SK-N-SH (cell line): ENCODE measurements at places on chromosomes 2 and 18. TPM values are rescaled to one million over a fixed set of nuclear protein-coding genes. Genes with fewer than 3 reads are reported as not detected.

GRCh38 chr18:36942264-36942663 is 113.3 kb downstream of the KIAA1328 start:
- H3K36me3 ChIP-seq, result no peaks in the 10 kb centered on the region
- no peaks in the 10 kb centered on the region for H3K27me3 ChIP-seq
- peak overlapping the region; percentile 12; the same call in 1 of the 2 replicates for H3K4me3 ChIP-seq
- DNase-seq, result peak; percentile 37
- no peak overlapping the region for H3K27ac ChIP-seq
- no peaks in the 10 kb centered on the region for H3K4me1 ChIP-seq

- no peaks in the 10 kb centered on the region for H3K36me3 ChIP-seq
- H3K27ac ChIP-seq, result no peak overlapping the region
- DNase-seq, result no peak
- no peak overlapping the region for H3K4me3 ChIP-seq
- H3K27me3 ChIP-seq, result no peaks in the 10 kb centered on the region
Observed at GRCh38 chr2:207819021-207819797, 49.5 kb upstream of the FZD5 start.

DNA sequence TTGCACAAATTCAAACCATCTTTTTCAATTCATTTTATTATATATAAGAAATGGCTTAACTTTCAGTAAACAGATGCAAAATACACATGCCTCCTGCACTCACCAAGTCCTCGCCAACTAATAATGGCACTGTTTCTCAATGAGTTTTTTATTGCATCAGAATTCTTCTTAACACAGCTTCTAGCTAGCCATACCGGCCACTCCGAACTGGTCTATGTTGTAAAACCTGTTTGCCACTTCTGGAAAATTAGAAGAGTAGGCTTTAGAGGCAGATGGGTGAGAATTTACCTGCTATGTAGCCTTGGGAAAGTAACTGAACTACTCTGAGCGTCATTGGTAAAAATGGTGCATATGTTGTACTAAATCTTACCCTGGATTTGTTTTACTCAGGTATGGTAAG is 100.6 kb upstream of the LHCGR start:
- H3K4me3 ChIP-seq, result no peak overlapping the region
- no peaks in the 10 kb centered on the region for H3K36me3 ChIP-seq
- no peak for DNase-seq
- H3K4me1 ChIP-seq, result no peaks in the 10 kb centered on the region
- no peaks in the 10 kb centered on the region for H3K27me3 ChIP-seq

- no peaks in the 10 kb centered on the region for H3K27me3 ChIP-seq
- H3K4me3 ChIP-seq, result no peak overlapping the region
- no peaks in the 10 kb centered on the region for H3K4me1 ChIP-seq
- no peak overlapping the region; the same call in 1 of the 2 replicates for H3K27ac ChIP-seq
Observed at GRCh38 chr18:54981076-54981475, 21.8 kb upstream of the CCDC68 start.

DNA sequence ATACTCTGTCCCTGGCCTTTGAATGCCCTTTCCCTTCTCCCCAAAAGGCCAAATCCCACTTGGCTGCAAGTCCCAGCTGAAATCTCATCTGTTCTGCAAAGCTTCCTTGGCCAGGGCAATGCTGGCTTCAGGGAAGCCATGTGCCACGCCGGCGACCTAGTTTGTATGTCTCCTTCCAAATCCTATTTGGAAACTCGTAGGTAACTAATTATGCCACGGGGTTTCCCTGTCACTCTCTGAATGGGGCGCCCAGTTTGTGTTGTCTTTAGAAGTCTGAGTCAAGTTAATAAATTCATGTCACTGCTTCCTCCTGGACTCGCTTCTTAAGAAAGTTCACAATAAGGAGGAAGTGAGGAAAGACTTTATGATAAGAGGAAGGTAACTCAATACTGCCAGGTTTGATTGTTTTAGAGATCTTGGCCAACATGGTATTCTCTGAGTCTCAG is 19.1 kb downstream of the FHL2 start:
- H3K27me3 ChIP-seq, result no peaks in the 10 kb centered on the region
- DNase-seq, result no peak
- H3K4me1 ChIP-seq, result 0 out of 2 replicates have a peak, but pooled peaks cover 6% of the 10 kb centered on the region
- H3K4me3 ChIP-seq, result no peak overlapping the region
- H3K27ac ChIP-seq, result no peak overlapping the region

DNA sequence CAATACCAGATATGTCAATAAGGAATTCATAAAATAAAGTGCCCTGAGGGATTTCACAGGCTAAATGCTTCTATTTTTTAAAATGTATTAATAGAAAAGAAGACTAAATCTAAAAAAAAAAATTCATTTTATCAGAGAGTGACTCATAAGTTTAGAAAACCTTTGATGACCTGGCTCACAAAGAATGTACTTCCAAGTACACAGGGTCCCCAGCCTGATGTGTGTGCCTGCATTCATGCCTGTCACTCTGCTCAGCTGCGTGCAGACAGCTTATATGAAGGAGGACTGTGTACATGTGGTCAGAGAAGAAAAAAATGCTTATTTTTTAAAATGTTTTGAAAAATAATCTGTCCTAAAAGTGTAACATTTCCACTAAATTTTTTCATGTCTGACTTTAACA is 3.0 kb upstream of the CPS1 start:
- no peak overlapping the region for H3K4me3 ChIP-seq
- H3K4me1 ChIP-seq, result peaks cover 5% of the 10 kb centered on the region; the same call in 1 of the 2 replicates
- no peak overlapping the region for H3K27ac ChIP-seq
- no peaks in the 10 kb centered on the region for H3K36me3 ChIP-seq
- H3K27me3 ChIP-seq, result no peaks in the 10 kb centered on the region

DNA sequence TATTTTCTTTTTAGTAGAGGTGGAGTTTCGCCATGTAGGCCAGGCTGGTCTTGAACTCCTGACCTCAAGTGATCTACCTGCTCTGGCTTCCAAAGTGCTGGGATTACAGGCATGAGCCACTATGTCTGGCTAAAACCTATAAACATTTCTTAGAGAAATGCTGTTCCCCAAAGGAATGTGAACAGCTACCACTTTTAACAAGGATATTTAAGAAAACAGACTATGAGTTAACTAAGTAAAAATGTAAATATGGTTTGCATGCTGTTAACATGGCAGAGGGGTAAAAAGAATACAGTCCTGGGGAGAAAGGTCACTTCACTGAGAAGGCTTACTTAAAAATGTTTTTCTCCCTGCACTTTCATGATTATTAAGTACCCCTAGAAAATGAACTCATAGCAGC is 57.1 kb downstream of the SLC16A14 start:
- no peak for DNase-seq
- no peak overlapping the region for H3K4me3 ChIP-seq
- H3K36me3 ChIP-seq, result no peaks in the 10 kb centered on the region
- no peaks in the 10 kb centered on the region for H3K27me3 ChIP-seq
- H3K27ac ChIP-seq, result no peak overlapping the region

GRCh38 chr2:174762464-174762863 is 1.8 kb downstream of the CHRNA1 start:
- no peak overlapping the region for H3K27ac ChIP-seq
- no peaks in the 10 kb centered on the region for H3K27me3 ChIP-seq
- DNase-seq, result no peak

GRCh38 chr18:6729247-6730091 is at the start of gene ARHGAP28:
Gene ARHGAP28, plus strand, starts transcription at chr18:6729716. Its CDS starts 106 bp downstream, at chr18:6729822.
- H3K4me1 ChIP-seq, result peaks cover 15% of the 10 kb centered on the region
- peak within 1 kb of the TSS; percentile 70 for H3K4me3 ChIP-seq
- H3K27me3 ChIP-seq, result peaks cover 5% of the 10 kb centered on the region; the same call in 1 of the 2 replicates
- peak within 1 kb of the TSS; percentile 10; the same call in 1 of the 2 replicates for H3K27ac ChIP-seq
- no peaks in the 10 kb centered on the region for H3K36me3 ChIP-seq
- DNase-seq, result peak; percentile 89

GRCh38 chr2:11129598-11130449 is 25.4 kb upstream of the SLC66A3 start:
- H3K27ac ChIP-seq, result no peak overlapping the region
- H3K36me3 ChIP-seq, result no peaks in the 10 kb centered on the region
- H3K27me3 ChIP-seq, result no peaks in the 10 kb centered on the region
- DNase-seq, result peak; percentile 96
- H3K4me1 ChIP-seq, result peaks cover 20% of the 10 kb centered on the region; the same call in 1 of the 2 replicates
- H3K4me3 ChIP-seq, result peak overlapping the region; percentile 29

DNA sequence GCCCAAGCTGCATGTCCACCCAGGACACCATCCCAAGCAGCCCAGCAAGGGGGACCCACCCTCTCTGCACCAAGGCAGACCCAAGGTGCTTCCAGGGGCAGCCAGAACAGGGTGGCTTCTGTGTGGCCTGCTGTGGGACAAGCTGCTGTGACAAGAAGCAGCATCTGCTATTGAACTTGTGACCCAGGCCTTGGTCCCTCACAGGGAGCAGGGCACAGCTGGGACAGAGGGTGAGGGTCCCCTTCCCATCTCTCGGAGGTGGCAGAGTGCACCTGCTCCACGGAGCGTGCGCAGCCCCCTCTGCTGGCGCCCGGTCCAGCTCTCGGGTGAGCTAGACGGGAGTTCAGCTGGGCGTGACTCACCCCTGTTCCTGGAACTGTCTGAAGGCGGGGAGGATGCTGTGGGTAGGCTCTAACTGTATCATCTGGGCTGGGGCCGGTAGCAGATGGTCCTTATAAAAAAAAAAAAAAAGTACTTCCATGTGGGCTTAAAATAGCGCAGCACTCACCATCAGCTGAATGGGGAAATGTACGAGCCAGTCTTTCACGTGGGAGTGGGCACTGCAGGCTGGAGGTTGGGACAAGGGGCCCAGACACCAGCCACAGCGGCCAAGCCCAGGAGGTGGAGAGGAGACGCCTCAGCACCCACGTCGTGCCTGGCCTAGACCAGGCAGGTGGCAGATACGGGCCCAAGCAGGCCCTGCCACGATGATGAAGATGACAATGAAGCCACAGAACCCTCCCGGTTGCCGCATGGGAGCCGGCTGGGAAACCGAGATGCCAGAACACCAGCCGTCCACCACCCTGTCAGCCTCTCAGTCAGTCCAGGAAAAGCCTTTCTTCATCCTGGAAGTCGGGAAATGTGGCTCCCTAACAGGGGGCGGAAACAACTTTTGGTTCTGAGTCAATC is 136.8 kb upstream of the ID2 start:
- no peak overlapping the region for H3K4me3 ChIP-seq
- H3K27ac ChIP-seq, result peak overlapping the region; percentile 96
- H3K36me3 ChIP-seq, result no peaks in the 10 kb centered on the region
- DNase-seq, result peak; percentile 83
- peaks cover 17% of the 10 kb centered on the region; the same call in 1 of the 2 replicates for H3K4me1 ChIP-seq

Gene GPR39
- 2.1 and 2.3 TPM in 2 replicates for polyA plus RNA-seq

Gene CRYGC
- polyA plus RNA-seq, result 0.21 and 0.31 TPM in 2 replicates

Gene SRD5A2
- not detected in 2 replicates for polyA plus RNA-seq

Gene COL6A3
- polyA plus RNA-seq, result 10.7 and 18.5 TPM in 2 replicates

Gene ANKRD44
- 12.3 and 12.5 TPM in 2 replicates for polyA plus RNA-seq

Gene TRABD2A
- polyA plus RNA-seq, result 3.0 and 3.8 TPM in 2 replicates

Gene KCNG2
- polyA plus RNA-seq, result not detected in 2 replicates

Gene OR6B2
- polyA plus RNA-seq, result not detected in 2 replicates

Gene IL1F10
- polyA plus RNA-seq, result not detected in 2 replicates

Gene MC2R
- not detected in 2 replicates for polyA plus RNA-seq

Gene PLGLB1
- polyA plus RNA-seq, result 0.46 and 0.89 TPM in 2 replicates

Gene CFAP65
- 0.95 and 1.7 TPM in 2 replicates for polyA plus RNA-seq

Gene IL1R2
- 0.16 and 0.49 TPM in 2 replicates for polyA plus RNA-seq
